ENCODE measurements at places on chromosomes 12 and 14.

GRCh38 chr14:90003526-90004307, 48.0 kb downstream of the TDP1 start:
- peaks cover 81% of the 10 kb centered on the region for H3K36me3 ChIP-seq
- no peak overlapping the region for H3K4me3 ChIP-seq
- no peak overlapping the region for H3K27ac ChIP-seq
- H3K4me1 ChIP-seq, result no peaks in the 10 kb centered on the region
- H3K27me3 ChIP-seq, result no peaks in the 10 kb centered on the region

DNA sequence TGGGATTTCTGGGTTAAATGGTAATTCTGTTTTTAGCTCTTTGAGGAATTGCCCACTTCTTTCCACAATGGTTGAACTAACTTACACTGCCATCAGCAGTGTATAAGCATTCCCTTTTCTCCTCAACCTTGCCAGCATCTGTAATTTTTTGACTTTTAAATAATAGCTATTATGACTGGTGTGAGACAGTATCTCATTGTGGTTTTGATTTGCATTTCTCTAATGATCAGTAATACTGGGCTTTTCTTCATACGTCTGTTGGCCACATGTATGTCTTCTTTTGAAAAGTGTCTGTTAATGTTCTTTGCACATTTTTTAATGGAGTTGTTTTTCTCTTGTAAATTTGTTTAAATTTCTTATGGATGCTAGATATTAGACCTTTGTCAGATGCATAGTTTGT, 323.7 kb downstream of the CCDC91 start:
- no peaks in the 10 kb centered on the region for H3K4me1 ChIP-seq
- H3K4me3 ChIP-seq, result no peak overlapping the region
- no peaks in the 10 kb centered on the region for H3K36me3 ChIP-seq
- no peaks in the 10 kb centered on the region for H3K27me3 ChIP-seq

DNA sequence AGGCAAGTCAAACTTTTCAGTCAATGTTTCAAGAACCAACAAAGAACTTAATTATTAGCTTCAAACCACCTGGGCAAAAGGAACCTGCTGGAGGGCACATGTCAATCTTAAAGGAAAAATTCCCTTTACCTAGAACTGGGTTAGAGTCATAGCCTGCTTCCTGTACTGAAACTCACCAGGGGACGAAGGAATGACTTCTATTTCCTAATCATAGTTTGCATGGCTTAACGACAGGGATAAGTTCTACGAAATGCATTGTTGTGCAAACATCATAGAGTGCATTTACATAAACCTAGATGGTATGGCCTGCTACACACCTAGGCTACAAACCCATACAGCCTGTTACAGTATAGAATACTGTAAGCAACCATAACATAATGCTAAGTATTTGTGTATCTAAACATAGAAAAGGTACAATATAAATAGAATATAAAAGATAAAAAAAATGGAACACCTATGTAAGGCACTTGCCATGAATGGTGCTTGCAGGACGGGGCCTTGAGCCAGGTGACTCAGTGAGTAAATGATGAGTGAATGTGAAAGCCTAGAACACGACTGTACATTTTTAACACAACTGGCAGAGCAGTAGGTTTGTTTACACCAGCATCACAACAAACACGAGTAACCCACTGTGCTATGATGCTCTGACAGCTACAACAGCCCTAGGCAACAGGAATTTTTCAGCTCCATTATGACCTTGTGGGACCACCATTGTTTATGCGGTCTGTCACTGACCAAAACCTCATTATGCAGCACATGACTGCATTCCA, 234.9 kb upstream of the CAND1 start:
- H3K27ac ChIP-seq, result no peak overlapping the region
- no peaks in the 10 kb centered on the region for H3K36me3 ChIP-seq
- H3K4me1 ChIP-seq, result peaks cover 5% of the 10 kb centered on the region
- no peaks in the 10 kb centered on the region for H3K27me3 ChIP-seq

DNA sequence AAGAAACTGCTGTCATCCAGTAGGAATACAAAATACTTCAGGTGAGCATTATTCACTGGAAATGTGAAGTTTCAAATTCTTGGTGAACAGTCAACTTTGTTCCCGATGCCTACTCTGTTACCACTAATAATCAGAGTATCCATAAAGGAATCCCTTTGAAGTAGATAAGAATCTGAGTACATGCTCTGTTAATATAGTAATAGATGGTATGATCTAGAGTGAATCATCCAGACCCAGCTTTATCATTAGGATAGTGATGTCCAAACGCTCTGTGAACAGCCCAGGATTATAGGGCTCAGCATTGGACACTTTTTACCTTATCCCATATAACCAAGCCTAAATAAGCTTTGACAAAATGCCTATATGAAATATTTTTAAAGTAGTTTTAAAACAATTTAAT, 33.3 kb downstream of the PPP2R3C start:
- H3K36me3 ChIP-seq, result peaks cover 58% of the 10 kb centered on the region
- no peak overlapping the region for H3K27ac ChIP-seq
- no peak overlapping the region for H3K4me3 ChIP-seq
- no peaks in the 10 kb centered on the region for H3K27me3 ChIP-seq
- no peaks in the 10 kb centered on the region for H3K4me1 ChIP-seq
- no peak for DNase-seq

DNA sequence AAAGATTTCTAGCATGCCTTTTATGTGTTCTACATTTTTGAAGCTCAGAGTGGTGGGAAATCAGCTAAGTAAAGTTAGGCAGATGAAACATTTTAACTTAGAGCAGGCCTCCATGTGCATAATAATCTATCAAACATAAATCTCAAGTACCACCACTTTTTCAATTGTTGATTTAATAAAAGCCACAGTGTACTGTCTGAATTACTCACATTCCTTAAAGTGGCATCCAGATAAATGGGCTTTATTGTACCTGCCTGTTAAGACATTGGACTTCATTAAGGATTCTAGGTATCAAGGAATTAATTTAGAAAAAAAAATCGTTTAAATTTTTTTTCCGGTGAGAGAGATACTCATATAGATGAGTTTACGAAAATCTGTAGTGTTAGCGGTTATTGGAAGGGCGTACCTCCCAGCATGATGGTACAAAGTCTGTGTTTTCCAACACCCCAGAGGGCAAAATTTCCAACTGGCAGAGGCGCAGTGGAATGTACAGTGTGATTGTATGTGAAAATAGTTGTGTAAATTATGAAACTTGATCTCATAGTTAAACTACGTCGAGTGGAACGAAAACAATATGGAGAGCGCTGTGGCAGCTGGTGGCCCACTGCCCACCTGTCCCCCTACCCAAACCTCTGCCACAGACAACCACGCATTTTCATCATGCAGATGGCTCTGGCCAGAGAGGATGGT, 25.0 kb downstream of the ELK3 start:
- no peak for DNase-seq
- H3K27ac ChIP-seq, result no peak overlapping the region
- no peaks in the 10 kb centered on the region for H3K36me3 ChIP-seq
- H3K27me3 ChIP-seq, result no peaks in the 10 kb centered on the region
- H3K4me3 ChIP-seq, result no peak overlapping the region

GRCh38 chr12:40142001-40142744, 36.3 kb upstream of the SLC2A13 start:
- no peaks in the 10 kb centered on the region for H3K36me3 ChIP-seq
- H3K27ac ChIP-seq, result no peak overlapping the region
- no peaks in the 10 kb centered on the region for H3K27me3 ChIP-seq
- H3K4me3 ChIP-seq, result no peak overlapping the region
- no peaks in the 10 kb centered on the region for H3K4me1 ChIP-seq
- DNase-seq, result no peak

- no peaks in the 10 kb centered on the region for H3K36me3 ChIP-seq
- DNase-seq, result no peak
- H3K27ac ChIP-seq, result no peak overlapping the region
- no peak overlapping the region for H3K4me3 ChIP-seq
- H3K27me3 ChIP-seq, result peaks cover 30% of the 10 kb centered on the region
Observed at GRCh38 chr12:10368206-10369171, 21.4 kb downstream of the KLRK1 start.

GRCh38 chr14:68157971-68158371, 338.4 kb downstream of the RAD51B start:
- H3K27ac ChIP-seq, result no peak overlapping the region
- H3K4me3 ChIP-seq, result no peak overlapping the region
- H3K4me1 ChIP-seq, result no peaks in the 10 kb centered on the region
- H3K36me3 ChIP-seq, result no peaks in the 10 kb centered on the region
- DNase-seq, result no peak
- H3K27me3 ChIP-seq, result no peaks in the 10 kb centered on the region

GRCh38 chr14:56394826-56395530, 184.6 kb upstream of the TMEM260 start:
- no peaks in the 10 kb centered on the region for H3K27me3 ChIP-seq
- no peaks in the 10 kb centered on the region for H3K4me1 ChIP-seq
- no peak for DNase-seq
- H3K36me3 ChIP-seq, result no peaks in the 10 kb centered on the region
- no peak overlapping the region for H3K27ac ChIP-seq
- no peak overlapping the region for H3K4me3 ChIP-seq

DNA sequence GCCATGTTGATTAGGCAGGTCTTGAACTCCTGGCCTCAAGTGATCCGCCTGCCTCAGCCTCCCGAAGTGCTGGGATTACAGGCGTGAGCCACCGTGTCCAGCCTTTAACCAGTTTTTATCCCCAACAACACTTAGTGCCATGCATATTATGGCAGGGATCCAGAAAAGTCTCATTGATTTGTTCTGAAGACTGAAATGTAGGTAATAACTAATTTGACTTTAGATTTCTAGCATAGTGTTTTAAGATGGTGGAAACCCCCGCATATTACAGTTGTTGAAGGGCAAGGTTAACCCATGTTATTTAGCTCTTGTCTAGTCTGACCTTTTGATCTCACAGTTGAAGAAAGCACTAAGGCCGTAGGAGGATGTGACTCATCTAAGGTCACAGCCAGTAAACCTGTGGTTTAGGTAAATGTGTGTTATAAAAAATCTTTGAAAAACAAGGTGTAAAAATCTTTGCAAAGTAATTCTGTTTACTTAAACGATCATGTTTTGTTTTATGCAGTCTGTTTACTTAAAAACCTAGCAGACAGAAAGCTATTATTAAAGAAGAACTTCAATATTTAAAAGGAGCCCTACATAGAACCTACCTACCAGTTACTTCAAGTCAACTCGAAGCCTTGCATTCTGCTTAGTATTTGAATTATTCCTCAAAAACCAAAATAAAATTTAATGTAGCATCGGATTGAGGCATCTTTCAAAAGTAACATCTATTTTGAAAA, 24.8 kb downstream of the BICDL1 start:
- no peaks in the 10 kb centered on the region for H3K36me3 ChIP-seq
- no peak overlapping the region for H3K27ac ChIP-seq
- no peaks in the 10 kb centered on the region for H3K27me3 ChIP-seq
- no peak for DNase-seq
- no peak overlapping the region for H3K4me3 ChIP-seq

DNA sequence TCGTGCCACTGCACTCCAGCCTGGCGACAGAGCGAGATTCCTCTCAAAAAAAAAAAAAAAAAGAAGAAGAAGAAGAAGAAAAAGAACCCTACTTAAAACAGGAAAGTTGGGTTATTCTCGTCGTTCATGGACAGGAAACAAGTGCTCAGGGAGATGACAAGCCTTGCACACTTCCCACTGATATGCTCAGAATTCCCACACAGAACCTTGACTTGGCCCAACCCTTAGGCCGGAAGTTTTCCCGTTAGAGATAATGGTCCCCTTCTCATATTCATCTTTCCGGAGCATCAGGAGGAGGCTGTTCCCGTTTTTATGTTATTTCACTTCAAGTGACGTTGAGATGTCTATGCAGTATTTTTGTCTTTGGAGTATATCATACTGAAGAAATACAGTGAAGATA, 36.2 kb downstream of the APOBEC1 start:
- no peaks in the 10 kb centered on the region for H3K27me3 ChIP-seq
- no peaks in the 10 kb centered on the region for H3K36me3 ChIP-seq
- DNase-seq, result no peak
- H3K27ac ChIP-seq, result no peak overlapping the region
- H3K4me3 ChIP-seq, result peak overlapping the region; percentile 50
- H3K4me1 ChIP-seq, result no peaks in the 10 kb centered on the region

DNA sequence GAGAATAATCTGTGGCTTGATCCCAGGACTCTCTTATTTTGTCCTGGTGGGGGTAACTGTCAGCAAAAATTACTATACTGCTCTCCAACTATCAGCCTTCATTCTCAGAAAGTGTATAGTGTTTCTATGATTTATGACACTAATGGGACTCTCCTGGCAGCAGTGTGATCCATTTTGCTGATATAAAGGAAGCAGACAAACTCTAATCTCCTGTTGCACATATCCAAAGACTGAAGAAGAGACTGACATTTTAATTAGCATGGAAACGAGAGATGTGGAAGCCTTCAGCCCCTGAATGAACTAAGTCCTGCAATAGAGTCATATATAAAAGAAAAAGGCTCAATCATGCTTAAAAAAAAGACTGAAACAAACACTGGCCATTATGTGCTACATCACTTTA, 127.8 kb upstream of the SSTR1 start:
- no peak overlapping the region for H3K27ac ChIP-seq
- H3K4me1 ChIP-seq, result no peaks in the 10 kb centered on the region
- no peaks in the 10 kb centered on the region for H3K27me3 ChIP-seq
- H3K4me3 ChIP-seq, result no peak overlapping the region

DNA sequence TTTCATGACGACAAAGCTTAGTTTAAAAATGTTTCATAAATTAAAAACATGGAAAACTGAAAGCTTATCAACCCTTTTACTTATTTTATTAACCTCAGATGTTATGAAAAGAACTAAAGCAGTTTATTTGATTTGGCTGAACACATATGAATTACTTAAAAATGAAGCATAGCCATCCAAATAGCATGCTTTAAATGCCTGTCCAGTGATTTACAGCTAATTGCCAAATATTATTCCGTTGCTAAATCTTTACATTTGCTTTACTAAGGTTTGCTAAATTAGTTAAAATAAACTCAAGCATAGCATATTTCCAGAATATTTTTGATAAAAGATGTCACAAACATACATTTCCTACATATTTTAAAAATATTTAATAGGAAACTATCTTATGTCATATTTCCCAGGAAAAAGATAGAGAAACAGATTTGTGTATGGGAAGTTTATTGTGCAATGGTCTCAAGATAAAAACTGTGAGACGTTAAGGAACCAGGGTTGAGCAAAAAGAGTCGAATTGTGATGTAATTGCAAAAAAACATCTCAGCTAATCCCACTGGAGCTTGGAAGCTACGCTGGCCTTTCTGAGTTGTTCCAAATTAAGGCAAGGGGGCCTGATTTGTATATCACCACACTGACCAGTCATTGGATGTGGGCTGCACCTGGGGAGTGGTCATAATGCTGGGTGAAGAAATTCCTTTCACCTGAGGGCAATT, 25.8 kb downstream of the GPR135 start:
- no peaks in the 10 kb centered on the region for H3K4me1 ChIP-seq
- H3K4me3 ChIP-seq, result no peak overlapping the region
- H3K36me3 ChIP-seq, result no peaks in the 10 kb centered on the region
- no peak for DNase-seq

- no peaks in the 10 kb centered on the region for H3K36me3 ChIP-seq
- DNase-seq, result no peak
- no peaks in the 10 kb centered on the region for H3K4me1 ChIP-seq
- no peaks in the 10 kb centered on the region for H3K27me3 ChIP-seq
- no peak overlapping the region for H3K4me3 ChIP-seq
Observed at GRCh38 chr14:56331592-56332216, 213.5 kb downstream of the PELI2 start.

All from endodermal cell (in vitro differentiated cells).